ENCODE measurements at places on chromosomes 3 and 15.
A peak's percentile ranks its signal among the peaks of the same experiment; 100 is the strongest.

- no peak for DNase-seq
These were observed 618.5 kb upstream of the BCHE start for GRCh38 chr3:166455744-166456143.

GRCh38 chr15:90871716-90872485 lies 3.5 kb downstream of the FURIN start:
- DNase-seq = peak; percentile 35

- no peak for DNase-seq
These were observed 36.5 kb downstream of the GOLGA6L10 start for GRCh38 chr15:82312586-82313349.

- no peak for DNase-seq
These were observed 853.8 kb downstream of the IGSF11 start for GRCh38 chr3:118180853-118181252.

DNA sequence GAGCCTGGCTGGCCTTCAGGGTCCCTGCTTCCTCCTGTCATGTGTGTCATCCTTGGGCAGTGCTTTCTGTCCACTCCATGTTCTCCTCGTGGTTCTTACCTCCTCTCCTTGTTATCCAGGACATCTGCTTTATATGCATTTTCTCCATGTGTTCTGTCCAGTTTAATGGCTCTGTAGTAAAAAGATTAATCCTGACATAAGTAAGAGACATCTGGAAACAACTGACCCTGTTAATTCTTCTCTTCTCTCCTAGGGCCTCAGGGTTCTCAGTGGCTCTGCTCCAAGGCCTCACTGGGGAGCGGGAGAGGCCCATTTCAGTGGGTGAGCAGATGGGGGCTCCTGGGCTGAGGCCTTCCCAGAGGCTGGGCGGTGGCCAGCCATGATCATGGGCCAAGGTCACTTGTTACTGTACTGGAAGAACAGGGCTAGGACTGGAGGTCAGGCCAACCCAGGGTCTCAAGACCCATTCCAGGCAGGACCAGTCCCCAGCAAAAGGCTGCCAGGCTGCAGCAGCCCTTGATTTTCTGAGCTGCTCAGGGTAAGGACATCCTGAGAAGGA lies 20.2 kb upstream of the CDCP1 start:
- no peak for DNase-seq

GRCh38 chr15:70322051-70322668 lies 224.4 kb upstream of the TLE3 start:
- no peak for DNase-seq

GRCh38 chr3:52384019-52384761 lies 60.7 kb downstream of the SEMA3G start:
- DNase-seq = no peak

- DNase-seq = no peak
These were observed 1.4 kb upstream of the APPL1 start for GRCh38 chr3:57226176-57226575.

DNA sequence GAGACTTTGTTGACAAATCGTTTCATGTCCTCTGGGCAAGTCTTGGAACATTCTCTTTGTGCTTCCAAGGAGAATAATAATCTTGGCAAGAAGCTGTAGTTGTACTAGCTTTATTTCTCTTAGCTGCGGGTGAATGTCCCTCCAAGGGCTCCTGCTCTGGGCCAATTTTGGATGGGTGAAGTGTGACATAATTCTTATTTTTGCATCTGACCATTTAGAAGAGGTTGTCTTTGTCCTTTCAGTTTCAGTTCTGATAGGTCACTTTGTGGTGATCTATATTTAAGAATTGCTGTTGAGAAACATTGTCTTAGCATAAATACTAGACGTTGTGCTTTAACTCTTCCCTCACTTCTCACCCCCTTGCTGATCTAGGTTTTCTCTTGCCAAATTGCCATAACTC lies 164.8 kb upstream of the RORA start:
- DNase-seq = no peak

- DNase-seq = no peak
These were observed 94.4 kb downstream of the MYLK start for GRCh38 chr3:123789760-123790159.

DNA sequence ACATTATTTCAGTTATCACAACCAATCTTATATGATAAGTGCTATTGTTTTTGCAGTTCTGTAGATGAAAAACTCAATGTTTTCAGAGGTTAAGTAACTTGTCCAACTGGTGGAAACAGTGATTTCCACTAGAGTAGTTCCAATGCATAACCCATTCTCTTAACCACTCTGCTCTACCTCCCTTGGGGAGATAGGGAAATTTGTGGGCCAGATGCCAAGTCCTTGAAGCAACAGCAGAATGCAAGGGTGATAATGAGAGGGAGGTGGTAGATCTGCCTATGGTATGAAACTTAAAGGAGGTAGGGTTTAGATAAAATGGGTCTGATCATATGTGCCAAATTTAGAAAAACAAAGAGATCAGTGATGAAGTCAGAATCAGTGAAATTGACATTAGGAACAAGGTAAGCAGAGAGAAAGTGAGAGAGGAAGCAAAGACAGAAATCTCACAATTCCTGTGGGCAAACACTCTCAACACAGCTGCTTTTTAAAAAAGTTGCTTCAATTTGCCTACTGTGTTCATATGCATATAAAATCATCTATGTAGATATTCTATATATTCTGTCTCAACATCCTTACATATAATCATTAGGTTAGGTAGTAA lies 50.5 kb upstream of the UBP1 start:
- no peak for DNase-seq
